ENCODE measurements at places on chromosomes 7 and 10. TPM values are rescaled to one million over a fixed set of nuclear protein-coding genes. Genes with fewer than 3 reads are reported as not detected.

DNA sequence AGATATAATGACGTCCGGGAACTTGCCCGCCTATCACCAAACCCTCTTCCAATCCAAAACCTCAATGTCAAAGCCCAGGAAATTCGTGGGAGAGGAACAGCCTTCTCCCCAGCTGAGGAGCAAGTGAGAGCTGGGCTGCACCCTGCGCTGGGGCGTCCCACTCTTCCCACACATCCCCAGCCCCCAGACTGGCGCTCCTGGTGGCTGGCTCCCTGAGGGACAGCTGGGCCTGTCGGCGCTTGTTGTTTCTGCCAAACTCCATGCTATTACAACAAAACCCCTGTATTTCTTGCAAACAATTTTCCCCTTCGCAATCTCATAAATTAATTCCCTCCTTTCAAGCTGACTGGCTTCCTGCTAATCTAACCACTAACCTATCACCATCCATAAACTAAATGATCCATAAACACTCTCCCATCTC, 53.0 kb downstream of the GRID1 start:
- no peak for DNase-seq

GRCh38 chr7:112512451-112513210, 31.8 kb downstream of the LSMEM1 start:
- no peak for DNase-seq

AKR1C1 gene
- 1.7 TPM for total RNA-seq

GRCh38 chr10:119281581-119282071, 74.3 kb downstream of the GRK5 start:
- DNase-seq, result no peak

- no peak for DNase-seq
These were observed 161.4 kb downstream of the TFEC start for GRCh38 chr7:115869190-115869589.

SLC13A4 gene
- not detected for total RNA-seq

GRCh38 chr7:119724041-119724792, 548.8 kb upstream of the KCND2 start:
- no peak for DNase-seq

NEUROD6 gene
- total RNA-seq, result not detected

GJC3 gene
- total RNA-seq, result 0.61 TPM

GRCh38 chr7:28017372-28017771, 163.2 kb downstream of the JAZF1 start:
- no peak for DNase-seq

- DNase-seq, result no peak
These were observed 193.8 kb upstream of the CCDC6 start for GRCh38 chr10:60099998-60100747.

- no peak for DNase-seq
These were observed 6.4 kb downstream of the HEPACAM2 start for GRCh38 chr7:93219868-93220267.

GRCh38 chr10:84473136-84473535, 144.7 kb downstream of the CCSER2 start:
- no peak for DNase-seq

- no peak for DNase-seq
These were observed 106.8 kb downstream of the GALNT17 start for GRCh38 chr7:71238581-71239295.
